ENCODE measurements at places on chromosomes 3 and 15.

GRCh38 chr3:192843723-192844485 lies 73.8 kb downstream of the MB21D2 start:
- DNase-seq = no peak

GRCh38 chr3:141402476-141403171 lies 34.3 kb downstream of the ZBTB38 start:
- peak; percentile 40 for DNase-seq

DNA sequence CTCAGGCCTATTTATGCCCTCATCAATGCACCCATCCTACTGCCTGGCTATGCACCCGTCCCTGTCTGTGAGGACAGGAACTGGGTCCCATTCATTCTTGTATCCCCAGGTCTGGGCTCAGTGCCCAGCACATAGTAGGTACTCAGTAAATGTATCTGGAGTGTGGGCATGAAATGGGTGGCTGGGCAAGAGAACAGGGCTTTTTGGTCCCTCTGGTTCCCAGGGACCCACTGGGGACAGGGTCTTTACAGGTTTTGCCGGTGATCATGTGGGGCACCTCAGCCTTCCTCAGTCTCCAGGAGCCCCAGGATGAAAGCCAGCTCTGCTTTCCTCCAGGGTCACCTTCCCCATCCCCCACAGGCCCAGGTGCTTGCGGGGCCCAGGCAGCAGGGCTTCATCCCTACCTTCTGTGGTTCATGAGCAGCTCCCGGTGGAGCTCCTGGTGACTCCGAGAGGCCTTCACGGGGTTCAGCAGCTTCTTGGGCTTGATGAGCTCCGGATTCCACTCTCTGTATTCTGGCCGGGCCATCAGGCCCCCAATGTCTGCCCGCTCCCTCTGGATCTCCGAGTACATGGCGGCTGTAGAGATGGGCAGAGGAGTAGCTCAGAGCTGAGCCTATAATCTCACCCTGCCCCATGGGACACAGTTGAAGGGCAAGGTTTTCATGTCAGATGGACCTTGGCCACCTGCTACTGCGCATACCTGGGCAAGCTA lies 7.7 kb downstream of the FAM107A start:
- no peak for DNase-seq

GRCh38 chr3:54356261-54357045 lies 234.1 kb downstream of the CACNA2D3 start:
- no peak for DNase-seq

DNA sequence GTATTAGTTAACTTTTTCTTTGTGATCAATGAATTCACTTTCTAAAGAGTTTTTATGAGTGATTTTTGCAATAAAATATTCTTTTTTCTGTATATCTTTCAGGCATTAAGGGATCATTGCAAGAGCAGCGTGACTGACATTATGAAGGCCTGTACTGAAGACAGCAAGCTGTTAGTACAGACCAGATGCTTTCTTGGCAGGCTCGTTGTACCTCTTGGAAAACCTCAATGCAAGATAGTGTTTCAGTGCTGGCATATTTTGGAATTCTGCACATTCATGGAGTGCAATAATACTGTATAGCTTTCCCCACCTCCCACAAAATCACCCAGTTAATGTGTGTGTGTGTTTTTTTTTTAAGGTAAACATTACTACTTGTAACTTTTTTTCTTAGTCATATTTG lies 24.4 kb downstream of the SELENOT start:
- DNase-seq = no peak

- no peak for DNase-seq
Measured at GRCh38 chr15:70516408-70517193, 246.8 kb downstream of the UACA start.

DNA sequence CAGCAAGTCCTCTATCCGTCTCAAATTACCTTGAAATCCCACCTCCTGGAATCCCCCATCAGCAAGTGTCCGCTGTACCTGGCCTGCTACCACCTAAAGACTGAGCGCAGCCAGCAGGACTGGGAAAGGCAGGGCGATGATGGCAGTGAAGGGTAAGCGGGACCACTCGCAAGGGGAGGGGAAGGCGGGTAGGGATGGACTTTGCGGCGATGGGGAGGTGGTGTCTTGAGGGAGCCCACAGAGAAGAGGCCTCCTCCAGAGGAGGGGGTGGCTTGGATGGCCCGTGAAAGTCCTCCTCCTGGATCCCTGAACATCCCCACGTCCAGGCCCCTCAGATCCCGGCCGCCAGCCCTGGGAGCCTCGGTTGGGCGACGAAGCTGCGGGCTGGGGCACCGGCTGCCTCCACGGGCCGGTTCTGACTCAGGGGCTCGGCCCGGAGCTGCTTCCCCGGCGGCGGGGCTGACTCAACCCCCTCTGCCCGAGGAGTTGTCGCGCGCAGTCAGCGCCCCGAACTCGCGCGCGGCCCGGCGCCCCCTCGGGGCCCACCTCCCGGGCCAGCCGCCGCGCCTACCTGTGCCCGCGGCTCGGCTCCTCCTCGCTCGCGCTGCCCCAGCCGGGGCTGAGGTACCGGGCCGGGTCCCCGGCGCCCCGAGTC lies 512 bp downstream of the LARP6 start:
- DNase-seq = no peak

DNA sequence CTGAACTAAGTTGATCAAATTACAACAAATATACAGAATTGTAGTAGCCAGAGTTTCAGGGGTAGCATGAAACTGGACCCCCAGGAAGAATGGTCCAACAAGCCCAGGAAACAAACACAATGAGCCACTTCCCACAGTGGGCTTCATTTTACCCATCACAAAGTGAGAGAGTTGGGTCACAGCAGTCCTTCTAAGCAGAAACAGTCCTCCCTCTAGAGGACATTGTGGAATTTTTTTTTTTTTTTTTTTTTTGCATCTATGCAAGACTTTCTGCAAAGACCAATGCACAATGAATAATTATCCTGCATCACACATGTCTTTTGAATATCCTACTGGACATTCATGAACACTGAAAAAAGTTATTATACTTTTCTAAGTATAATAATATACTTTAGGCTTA lies 73.8 kb upstream of the ATP13A5 start:
- DNase-seq = no peak

DNA sequence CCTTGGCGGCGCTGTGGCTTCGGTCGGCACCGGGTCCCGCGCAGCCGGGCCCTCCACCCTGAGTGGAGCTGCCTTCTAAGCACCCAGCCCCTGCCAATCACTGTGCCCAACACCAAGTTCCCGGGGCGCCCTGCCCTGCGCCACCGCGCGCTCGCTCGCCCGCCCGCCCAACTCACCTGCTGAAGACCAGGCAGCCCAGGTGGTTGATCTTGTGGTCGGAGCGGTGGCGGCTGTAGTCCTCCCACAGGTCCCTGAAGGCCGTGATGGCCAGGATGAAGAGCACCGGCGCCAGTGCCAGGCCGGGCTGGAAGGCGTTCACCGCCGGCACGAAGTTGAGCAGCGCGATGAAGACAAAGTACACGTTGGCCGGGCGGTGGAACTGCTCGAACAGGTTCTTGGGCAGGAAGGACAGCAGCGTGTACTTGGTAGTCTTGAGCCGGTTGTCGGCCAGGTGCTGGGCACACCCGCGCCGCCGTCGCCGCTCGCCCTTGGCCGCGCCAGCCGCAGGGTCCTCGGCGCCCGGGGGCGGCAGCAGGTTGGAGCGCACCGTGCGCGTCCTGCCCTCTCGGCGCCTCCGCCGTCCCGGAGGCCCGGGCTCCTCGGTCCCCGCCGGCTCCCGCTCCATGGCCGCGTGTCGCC lies 536 bp downstream of the ATP10A start:
- peak; percentile 40 for DNase-seq

DNA sequence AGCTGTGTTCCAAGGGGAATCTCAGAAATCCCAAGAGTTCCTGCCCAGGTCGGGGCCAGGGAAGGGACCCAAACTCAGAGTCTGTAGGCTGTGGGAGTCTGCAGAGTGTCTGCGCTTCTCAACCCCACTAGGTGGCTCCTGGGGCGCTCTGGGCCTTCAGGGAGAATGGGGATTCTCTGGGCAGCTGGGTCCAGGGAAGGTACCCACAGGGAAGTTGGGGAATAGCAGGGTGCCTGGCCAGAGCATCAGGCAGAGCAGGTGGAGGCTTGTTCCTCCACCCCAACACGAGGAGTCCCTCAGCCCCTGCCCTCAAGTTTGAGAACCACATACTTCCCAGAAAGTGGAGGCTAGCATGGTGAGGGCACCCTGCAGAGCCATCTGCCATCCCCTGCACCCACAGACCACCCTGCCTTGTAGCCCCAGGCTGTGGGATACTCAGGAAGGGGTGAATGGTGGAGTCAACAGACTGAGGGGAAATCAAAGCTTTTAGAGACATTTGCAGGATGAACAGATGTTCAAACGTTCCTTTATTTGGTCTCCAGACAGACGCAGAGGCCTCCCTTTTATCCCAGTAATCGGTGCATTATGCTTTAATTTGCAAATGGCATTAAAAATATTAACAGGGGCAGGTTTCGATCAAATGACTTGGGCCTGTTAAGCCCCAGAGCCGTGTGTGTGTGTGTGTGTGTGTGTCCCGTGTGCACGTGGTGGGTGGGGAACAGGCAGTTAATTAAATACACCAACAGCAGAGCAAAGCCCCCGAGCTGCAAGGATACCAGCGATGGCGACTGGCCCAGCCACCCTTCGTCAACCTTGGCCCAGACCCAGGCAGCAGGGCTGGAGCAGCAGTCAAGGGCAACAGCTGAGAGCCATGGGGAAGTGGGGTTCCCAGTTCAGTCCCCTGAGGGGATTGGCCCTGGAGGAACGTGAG lies 57.7 kb downstream of the DNAJB8 start:
- no peak for DNase-seq

GRCh38 chr15:82045179-82045891 lies 483 bp downstream of the MEX3B start:
- peak; percentile 9 for DNase-seq

DNA sequence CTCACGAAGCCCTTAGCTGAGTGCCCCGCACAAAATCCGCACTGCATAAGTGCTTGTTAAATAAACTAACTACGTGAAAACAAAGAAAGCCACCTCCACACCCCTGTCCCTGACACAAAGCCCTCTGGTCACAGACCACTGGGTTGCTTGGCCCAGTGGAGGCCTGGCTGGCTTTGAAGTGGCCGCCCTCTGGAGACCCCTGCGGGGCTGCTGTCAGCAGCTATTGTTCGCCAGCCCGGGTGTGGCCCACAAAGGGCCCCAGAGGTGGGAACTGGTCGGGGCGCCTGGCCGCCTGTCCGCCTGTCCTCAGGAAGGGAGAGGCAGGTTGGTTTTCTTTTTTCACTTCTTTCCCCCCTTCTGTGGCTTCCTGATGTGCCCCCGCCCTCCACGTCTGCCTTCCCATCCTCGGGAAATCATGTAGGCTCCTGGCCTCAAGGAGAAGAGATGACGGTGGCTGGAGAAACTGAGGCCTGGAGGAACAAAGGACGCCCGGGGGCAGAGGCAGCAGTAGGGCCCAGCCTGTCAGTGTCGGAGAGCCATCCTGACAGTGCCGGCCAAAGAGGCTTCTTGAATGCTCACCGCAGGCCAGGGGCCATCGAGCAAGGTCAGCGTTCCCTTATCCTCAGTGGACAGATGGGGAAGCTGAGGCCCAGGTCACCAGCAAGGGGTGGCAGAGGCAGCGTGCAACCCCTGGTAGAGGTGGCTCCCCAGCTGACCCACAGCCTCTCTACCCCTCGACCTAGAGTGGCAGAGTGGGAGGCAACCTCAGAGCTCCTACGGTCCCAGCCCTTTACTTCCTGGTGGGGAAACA lies 61.1 kb downstream of the SLC6A6 start:
- DNase-seq = no peak

- no peak for DNase-seq
Measured at GRCh38 chr3:5347486-5347885, 160.0 kb downstream of the EDEM1 start.

GRCh38 chr3:27559835-27560234 lies 75.7 kb upstream of the SLC4A7 start:
- DNase-seq = no peak

- no peak for DNase-seq
Measured at GRCh38 chr15:59366333-59367021, 6.2 kb downstream of the MYO1E start.

DNA sequence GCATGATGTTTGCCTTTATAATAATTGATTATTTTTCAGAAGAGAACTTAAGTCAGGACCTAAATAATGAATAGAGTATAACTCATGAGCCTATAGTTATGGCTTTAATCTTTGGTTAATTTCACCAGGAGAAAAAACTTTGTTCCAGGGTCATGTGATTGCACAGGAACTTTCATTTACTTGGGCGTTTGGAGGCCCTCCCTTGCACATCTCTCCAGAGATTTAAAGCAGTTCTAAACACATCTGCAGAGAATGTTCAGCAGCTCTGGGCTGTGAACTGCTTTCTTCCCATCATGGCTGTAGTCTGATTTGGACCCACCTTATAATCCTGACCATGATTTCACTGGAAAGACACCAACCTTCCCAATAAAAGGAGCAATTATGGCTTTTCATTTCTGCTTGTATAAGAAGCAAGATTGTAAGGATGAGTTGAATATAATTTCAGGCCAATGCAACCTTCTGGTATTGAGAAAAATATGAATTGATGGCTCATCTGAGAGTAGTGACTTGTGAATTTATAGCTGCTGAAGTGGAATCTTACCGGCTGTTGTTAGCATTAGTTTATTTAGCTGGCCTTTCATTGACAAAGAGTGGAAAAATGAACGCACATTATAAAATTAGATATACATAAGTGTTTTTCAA lies 80.9 kb upstream of the PRTG start:
- DNase-seq = no peak

DNA sequence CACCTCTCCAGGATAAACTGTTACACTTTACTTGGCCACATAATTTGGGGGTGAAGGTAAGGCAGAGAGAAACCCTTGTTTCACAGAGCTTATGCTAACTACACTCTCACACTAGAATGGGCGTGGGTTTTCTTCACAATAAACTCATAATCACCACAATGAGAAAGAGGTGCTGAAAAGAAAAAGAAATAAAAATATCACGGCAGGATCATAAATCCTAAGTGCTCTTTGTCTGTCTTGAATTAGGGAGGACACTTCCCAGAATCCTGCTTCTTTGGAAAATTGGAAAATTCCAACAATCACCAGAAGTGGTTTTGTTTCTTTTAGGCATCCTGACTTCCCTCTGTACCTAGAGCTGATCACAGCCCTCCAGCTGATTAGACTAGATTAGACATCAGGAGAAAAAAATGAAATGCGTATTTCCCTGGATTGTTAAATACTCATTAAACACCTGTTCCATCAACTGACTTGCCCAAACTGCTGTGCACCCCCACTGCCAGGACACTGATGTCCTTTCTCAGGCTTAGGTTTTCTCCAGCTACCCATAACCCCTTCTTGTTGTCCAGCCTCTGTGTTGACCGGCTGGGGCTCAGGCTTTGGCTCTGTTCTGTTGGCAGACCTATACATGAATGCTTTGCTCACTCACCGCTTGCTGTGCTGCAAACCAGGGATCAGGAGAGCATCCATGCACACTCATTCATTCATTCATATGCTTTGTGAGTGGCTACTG lies 41.6 kb upstream of the ACKR4 start:
- DNase-seq = no peak

GRCh38 chr15:56468401-56468800 lies 3.5 kb upstream of the MNS1 start:
- no peak for DNase-seq

DNA sequence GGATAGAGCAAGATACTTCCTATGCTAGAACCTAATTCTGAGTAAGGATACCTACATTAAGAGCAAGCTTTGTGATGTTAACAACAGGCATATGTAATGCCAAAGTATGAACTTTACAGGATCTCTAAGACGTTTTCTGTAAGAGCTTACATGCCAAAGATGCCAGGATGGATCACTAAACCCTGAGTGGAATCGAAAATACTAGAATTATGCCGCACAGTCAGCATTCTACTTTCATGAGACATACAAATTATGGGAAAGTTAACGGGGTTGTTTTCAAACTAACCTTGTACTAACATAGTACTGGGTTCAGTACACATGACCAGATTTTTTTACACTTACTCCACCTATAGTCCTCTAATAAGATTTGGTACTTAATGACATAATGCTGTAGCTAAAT lies 55.1 kb downstream of the AAGAB start:
- no peak for DNase-seq
